ENCODE measurements at places on chromosomes 2 and 18. TPM values are rescaled to one million over a fixed set of nuclear protein-coding genes. Genes with fewer than 3 reads are reported as not detected.

Gene GLB1L
- total RNA-seq, result 8.0 TPM

Gene C2orf78
- total RNA-seq, result not detected

Gene IL18RAP
- total RNA-seq, result not detected

Gene ALPI
- total RNA-seq, result not detected

Gene GDF7
- not detected for total RNA-seq

Gene ADCYAP1
- total RNA-seq, result 0.98 TPM

Gene HOXD3
- total RNA-seq, result 0.30 TPM

Gene IGFBP5
- 677 TPM for total RNA-seq

Gene LINC00305
- total RNA-seq, result not detected

Gene DLX1
- 6.8 TPM for total RNA-seq

Gene TMEM37
- not detected for total RNA-seq

Gene CD8B2
- 0.10 TPM for total RNA-seq

Gene ASPRV1
- 0.15 TPM for total RNA-seq

Gene DSG2
- total RNA-seq, result 0.34 TPM

Gene TXNDC2
- 1.6 TPM for total RNA-seq

Gene SALL3
- total RNA-seq, result not detected

Gene TRIM43
- total RNA-seq, result not detected

Gene PID1
- 3.0 TPM for total RNA-seq

Gene PFN4
- total RNA-seq, result 0.12 TPM

Gene MYO3B
- total RNA-seq, result not detected

Gene CYS1
- total RNA-seq, result 0.79 TPM

Gene PPM1B
- 33.1 TPM for total RNA-seq

Gene IFIH1
- total RNA-seq, result 70.9 TPM

Gene MAP3K19
- total RNA-seq, result not detected

Gene CD8A
- total RNA-seq, result not detected

Gene DOK6
- total RNA-seq, result 0.52 TPM

Gene MRPL44
- 33.5 TPM for total RNA-seq

Gene LYG1
- 0.96 TPM for total RNA-seq

Gene IL1R2
- not detected for total RNA-seq

Data from M059J (cell line).